Pulmonary artery endothelial cell (primary cell): ENCODE measurements at places on chromosomes 4 and X. TPM values are rescaled to one million over a fixed set of nuclear protein-coding genes. Genes with fewer than 3 reads are reported as not detected.
A peak's percentile ranks its signal among the peaks of the same experiment; 100 is the strongest.

DNA sequence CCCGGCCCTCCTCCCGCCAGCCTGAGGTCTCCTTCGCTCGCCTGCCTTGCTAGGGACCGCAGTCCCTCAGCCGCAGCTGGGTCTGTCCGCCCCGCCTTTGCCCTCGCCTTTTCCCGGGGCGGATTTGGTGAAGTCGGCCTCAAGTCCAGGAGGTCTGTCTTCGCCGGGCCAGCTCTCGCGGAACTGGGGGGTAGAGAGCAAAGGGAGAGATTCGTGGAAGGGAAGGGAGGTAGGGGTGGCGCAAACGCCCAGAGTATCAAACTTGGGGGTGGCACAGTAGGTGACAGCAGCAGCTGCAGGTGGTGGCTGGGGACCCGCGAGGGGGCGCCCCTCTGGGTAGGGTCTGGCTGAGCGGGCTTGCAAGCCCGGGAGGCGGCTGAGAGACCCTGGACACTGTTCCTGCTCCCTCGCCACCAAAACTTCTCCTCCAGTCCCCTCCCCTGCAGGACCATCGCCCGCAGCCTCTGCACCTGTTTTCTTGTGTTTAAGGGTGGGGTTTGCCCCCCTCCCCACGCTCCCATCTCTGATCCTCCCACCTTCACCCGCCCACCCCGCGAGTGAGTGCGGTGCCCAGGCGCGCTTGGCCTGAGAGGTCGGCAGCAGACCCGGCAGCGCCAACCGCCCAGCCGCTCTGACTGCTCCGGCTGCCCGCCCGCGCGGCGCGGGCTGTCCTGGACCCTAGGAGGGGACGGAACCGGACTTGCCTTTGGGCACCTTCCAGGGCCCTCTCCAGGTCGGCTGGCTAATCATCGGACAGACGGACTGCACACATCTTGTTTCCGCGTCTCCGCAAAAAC is at the start of gene NPY2R:
TSS of gene NPY2R (plus strand) at position 379 of the 797 bp plus-strand sequence. CDS start 5,304 bp downstream, outside the sequence.
- DNase-seq: no peak

GRCh38 chrX:21645431-21645830 is 12.7 kb downstream of the KLHL34 start:
- no peak for DNase-seq

DNA sequence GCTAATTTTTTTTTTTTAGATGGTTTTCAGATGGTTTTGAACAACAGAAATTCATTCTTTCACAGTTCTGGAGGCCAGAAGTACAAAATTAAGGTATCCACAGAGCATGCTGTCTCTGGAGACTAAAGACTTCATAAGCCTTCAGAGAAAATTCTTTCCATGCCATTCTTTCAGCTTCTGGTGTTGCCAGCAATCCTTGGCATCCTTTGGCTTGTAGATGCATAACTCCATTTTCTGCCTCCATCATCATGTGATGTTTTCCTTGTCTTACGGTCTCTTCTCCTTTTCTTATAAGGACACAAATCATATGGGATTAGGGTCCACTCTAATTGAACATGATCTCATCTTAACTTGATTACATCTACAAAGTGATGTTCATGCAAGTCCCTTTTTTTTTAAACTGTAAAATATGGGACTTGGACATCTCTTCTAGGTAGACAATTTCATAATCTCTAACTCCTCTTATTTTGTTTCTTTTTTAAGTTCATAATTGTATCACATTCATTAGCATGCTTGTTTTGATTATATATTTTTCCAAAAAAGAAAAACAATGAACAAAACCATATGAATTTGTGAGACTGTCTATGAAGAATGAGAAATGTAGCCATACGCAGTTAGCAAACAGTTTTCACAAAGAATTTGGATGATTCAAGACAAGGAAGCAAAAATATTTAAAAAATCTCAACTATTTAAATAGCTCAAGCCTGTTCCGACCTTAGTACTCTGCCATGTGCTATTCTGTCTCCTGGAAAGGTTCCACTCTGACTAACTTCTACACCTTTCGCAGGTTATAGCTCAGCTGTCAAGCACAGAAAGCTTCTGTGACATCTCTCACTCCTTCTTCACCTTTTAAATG is 53.1 kb upstream of the GIMD1 start:
- no peak for DNase-seq

- no peak for DNase-seq
Measured at GRCh38 chrX:78514852-78515251, 144.3 kb downstream of the RTL3 start.

DNA sequence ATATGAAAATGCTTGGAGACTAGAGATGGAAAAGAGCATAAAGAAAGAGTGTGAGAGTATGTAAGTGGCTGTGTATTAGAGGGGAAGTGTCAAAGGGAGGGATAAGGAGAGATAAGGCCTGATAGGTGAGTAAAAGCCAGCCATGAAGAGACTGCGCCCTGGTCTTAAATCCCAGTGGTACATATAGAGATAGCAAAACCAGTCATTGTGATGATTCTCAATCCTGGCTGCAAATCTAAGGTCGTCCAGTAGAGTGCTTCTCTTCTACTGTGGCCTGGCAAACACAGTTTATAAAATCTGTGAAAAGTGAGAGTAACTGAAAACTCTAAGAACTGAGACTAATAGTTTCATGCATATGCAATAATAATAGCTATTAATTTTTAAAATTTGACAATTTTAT is 86.9 kb downstream of the MAB21L2 start:
- DNase-seq: no peak

DNA sequence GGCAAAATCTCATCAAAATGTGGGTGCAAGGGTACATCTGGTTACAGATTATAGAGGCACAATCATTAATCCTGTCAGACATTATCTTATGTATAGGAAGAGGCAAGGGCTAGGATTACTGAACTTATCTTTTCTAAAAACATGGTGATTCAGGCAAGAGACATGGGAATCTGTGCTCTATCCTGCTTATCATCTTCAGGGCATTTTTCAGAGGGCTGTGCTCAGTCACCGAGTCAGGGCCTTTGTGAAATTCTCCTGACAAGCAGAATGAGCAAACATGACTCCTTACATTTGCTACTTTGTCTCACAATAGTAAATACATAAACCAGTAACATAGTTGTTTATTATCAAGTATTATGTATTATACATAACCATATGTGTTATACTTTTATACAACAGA is 84.2 kb upstream of the KCTD8 start:
- no peak for DNase-seq

- no peak for DNase-seq
Measured at GRCh38 chr4:129346036-129346435, 250.1 kb downstream of the C4orf33 start.

DNA sequence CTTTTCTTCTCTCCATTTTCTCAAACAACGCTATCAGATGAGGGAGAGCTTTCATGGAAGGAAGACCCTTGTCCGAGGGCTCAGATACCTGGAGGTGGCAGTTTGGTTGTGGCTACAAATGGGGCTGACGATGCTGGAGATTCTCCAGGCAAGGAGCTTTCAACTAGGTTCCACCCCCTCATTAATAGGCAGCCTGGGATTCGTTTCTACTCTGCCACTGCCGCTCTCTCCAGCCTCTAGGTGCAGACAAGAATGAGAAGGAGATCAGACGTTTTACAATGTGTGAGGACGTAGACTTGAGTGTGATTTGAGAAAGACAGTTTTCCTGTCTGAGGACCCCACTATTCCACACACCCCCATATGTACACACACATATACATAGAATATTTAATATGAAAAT is 53.1 kb downstream of the ETNPPL start:
- DNase-seq: no peak

DNA sequence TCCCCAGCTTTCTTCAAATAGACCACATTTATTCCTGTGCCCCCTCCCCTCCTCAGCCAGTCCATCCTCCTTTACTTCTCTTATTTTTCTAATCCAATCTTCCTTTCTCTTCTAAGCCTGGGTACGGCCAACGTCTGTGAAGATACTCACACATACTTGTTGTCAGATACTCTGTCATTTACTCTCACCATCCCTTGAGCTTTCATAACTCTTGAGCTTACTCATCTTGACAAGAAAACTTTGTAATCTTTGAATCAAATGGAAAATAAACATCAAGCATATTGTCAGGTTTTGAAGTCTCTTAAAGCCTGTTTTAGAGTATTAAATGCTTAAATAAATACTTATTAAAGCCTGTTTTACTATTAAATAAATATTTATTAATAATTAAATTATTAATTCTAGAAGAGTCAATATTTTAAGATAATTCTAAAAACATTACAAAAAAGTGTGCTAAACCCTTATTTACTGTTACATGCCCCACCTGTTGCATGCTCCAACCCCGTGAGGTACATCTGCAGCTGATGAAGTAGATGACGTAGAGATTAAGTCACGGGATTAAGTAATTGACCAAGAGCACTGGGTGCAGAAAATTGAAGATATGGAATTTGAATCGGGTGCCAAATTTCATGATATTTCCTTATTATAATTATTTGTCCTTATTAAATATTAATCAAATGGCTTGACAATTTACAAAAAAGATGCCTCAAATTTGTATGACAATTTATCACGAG is 1.5 kb upstream of the TRIML2 start:
- DNase-seq: no peak

GRCh38 chr4:181911420-181911819 is 331.8 kb upstream of the TENM3 start:
- DNase-seq: no peak

DNA sequence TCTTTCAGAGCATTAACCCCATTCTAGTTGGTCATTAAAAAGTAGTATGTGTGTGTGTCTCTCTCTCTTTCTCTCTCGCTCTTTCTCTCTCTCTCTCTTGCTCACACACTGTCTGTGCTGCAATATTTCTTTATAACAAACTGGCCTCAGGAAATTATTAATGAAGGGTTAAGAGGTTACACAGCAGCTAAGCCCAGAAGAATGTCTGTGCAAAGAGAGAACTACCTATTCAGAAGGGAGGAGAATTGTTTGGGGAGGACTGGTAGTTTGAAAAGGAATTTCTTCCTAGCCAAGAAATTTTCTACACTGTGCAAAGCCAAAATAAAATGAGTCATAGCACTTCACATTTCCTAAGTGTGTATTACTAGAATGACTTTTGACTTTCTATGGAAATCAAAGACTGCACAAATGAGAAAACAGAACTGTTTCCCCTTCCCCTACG is 22.2 kb downstream of the PDGFC start:
- DNase-seq: peak; percentile 85

GRCh38 chrX:24877288-24877664 is 138.5 kb downstream of the ARX start:
- no peak for DNase-seq

DNA sequence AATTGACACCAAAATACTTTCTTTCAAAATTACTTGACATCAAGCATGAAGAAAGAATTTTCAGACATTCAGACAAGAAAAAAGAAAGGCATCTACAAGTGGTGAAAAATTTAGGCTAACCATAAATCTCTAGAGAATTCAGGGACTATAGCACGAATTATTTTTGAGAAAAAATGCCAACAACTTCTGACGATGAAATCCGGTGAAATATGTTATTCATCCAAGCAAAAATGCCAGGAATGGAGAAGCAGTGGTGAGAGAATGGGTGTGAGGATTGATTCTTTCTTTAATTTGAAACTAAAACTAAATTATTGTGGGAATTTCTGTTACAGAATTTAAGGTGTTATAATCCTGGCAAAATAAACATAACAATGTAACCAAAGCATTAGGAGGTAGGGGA is 69.4 kb upstream of the SORBS2 start:
- no peak for DNase-seq

DNA sequence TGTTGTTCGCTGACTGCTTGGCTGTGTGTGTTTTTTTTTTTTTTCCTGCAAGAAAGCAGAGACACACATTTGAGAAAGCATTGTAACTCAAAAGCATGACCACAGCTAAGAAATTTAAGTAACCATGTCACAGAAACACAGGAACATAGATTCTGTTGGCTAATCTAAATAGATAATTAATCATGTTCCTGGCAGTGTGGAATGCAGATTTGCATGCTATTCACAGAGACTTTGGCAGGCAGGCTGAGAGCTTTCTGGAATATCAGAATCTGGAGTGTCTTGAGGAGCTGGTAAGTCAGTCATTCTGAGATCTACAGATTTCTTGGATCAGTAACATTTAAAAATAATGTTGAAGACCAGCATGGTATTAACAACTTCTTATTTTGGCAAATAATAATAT is 33.2 kb upstream of the SMS start:
- DNase-seq: no peak

GRCh38 chrX:124212622-124213021 is 119.8 kb upstream of the TEX13D start:
- DNase-seq: no peak

- no peak for DNase-seq
Measured at GRCh38 chrX:133697656-133698055, 282.4 kb upstream of the GPC4 start.

GRCh38 chrX:1524874-1525582 is 12.0 kb downstream of the P2RY8 start:
- no peak for DNase-seq

DNA sequence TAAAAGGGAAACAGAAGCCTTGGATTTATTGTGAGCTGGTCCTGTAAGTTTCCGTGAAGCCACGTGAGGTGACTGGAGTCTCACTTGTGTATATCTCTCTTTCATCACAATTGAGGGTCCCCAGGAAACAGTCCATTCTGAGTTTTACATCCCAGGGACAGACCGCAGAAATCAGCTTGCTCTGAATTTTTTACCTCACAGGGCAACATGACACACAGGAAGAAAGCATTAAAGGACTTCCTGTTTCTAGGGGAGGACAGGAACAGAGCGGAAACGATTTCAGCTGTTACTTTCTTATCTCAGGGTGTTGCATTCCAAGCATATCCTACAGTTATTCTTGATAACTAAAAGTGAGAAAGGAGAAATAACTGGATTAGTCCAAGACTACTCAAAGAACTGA is 553.5 kb downstream of the TRAM1L1 start:
- DNase-seq: no peak

GRCh38 chr4:26267087-26267486 is 53.7 kb upstream of the RBPJ start:
- DNase-seq: no peak

Gene TBL1X
- total RNA-seq: 14.0 and 20.1 TPM in 2 replicates

Gene PPP2R2C
- total RNA-seq: 0.04 TPM in 1 of 2 replicates, not detected in the other

Gene MTNR1A
- not detected in 2 replicates for total RNA-seq

Gene TLL1
- total RNA-seq: 1.2 and 2.2 TPM in 2 replicates

Gene RBMX2
- total RNA-seq: 25.5 and 30.2 TPM in 2 replicates
